ENCODE measurements at places on chromosomes 7 and 10. TPM values are rescaled to one million over a fixed set of nuclear protein-coding genes. Genes with fewer than 3 reads are reported as not detected.
A peak's percentile ranks its signal among the peaks of the same experiment; 100 is the strongest.

DNA sequence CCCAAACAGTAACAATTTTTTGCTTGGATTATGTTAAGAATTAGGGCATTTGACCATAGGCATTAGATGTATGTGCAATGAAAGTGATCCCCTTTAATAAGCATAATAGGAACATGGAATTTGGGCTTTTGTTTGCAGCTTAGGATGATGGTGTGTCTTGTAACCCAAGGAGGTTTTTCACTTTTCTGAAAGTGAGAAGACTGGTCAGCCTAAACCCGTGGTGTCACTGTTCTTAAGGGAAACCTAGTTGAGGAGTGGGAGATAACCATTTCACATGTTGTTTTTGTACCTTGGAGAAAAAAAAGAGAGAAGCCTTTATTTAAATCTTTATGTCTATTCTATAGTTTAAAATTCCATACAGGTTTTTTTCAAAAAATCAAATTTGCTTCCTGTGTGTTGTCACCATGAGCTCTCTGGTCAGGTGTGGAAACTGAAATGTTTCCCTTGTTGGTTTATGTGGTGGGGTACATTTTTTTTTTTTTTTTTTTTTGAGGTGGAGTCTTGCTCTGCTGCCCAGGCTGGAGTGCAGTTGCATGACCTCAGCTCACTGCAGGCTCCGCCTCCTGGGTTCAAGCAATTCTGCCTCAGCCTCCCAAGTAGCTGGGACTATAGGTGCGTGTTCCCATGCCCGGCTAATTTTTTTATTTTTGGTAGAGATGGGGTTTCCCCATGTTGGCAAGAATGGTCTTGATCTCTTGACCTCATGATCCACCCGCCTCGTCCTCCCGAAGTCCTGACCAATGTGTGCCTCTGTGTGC lies 7.7 kb downstream of the CCM2 start:
- peaks cover 60% of the 10 kb centered on the region for H3K4me1 ChIP-seq
- peak overlapping the region; percentile 40 for H3K27ac ChIP-seq
- H3K27me3 ChIP-seq: no peaks in the 10 kb centered on the region
- no peak overlapping the region for H3K4me3 ChIP-seq
- H3K36me3 ChIP-seq: peaks cover 51% of the 10 kb centered on the region
- DNase-seq: peak; percentile 27

DNA sequence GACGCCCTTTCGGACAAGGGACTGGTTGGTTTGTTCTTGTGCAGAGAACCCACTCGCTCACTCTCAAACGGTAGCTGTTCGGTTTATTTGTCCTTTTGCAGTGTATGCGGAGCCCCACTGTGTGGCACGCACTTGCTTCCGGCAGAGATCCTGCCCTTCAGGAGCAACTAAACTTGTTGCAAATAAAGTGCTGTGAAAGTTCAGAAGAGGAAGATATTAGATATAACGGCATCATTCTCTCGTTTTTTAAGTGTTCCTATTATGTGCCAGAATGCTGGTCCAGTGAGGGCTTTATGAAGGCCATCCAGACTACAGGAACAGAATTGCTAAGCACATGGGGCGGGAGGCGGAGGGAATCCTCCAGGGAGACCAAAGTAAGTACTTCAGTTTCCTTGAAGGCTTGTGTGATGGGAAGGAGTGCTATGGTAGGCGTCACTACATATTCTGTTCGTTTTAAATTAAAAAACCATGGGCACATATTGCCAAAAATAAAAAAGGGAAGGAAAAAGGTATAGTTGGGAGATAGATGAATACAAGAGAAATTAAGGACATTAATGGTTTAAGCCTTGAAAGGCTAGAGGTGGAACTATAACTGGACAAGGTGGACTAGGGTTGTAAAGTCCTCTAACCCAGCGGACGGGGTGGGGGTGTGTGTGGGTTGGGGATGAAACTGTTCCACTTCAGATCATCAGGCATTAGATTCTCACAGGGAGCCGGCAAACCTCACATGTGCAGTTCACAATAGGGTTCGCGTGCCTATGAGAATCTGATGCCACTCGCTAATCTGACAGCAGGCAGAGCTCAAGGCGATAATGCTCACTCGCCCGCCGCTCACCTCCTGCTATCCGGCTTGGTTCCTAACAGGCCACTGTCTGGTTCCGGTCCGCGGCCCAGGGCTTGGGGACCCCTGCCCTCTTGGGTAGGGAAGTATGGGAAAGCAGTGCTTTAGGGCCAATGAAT lies 704 bp upstream of the ERLIN1 start:
- peaks cover 66% of the 10 kb centered on the region for H3K36me3 ChIP-seq
- H3K4me1 ChIP-seq: peaks cover 46% of the 10 kb centered on the region
- H3K27ac ChIP-seq: peak overlapping the region; percentile 93
- H3K4me3 ChIP-seq: peak overlapping the region; percentile 91

DNA sequence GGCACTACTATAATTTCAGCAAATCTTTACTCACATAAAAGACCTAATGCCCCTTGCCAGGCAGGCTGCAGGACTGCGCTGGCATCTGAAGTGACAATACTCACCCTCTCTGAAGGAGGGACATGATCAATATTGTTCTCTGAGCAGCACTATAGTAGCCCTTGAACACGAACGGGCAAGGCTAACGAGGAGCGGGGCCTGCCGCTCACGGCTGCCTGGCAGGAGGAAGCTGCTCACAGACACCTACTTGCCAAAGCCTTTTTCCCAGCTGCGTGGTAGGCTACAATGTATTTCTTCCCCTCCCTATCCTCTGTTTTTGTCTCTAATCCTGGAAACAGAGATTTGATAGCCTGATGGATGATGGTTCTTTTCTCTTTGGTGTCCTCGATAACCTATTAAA lies 19.9 kb downstream of the PUS7 start:
- H3K4me3 ChIP-seq: no peak overlapping the region
- H3K4me1 ChIP-seq: no peaks in the 10 kb centered on the region
- H3K27ac ChIP-seq: no peak overlapping the region
- DNase-seq: no peak
- H3K36me3 ChIP-seq: peaks cover 42% of the 10 kb centered on the region
- H3K27me3 ChIP-seq: no peaks in the 10 kb centered on the region

DNA sequence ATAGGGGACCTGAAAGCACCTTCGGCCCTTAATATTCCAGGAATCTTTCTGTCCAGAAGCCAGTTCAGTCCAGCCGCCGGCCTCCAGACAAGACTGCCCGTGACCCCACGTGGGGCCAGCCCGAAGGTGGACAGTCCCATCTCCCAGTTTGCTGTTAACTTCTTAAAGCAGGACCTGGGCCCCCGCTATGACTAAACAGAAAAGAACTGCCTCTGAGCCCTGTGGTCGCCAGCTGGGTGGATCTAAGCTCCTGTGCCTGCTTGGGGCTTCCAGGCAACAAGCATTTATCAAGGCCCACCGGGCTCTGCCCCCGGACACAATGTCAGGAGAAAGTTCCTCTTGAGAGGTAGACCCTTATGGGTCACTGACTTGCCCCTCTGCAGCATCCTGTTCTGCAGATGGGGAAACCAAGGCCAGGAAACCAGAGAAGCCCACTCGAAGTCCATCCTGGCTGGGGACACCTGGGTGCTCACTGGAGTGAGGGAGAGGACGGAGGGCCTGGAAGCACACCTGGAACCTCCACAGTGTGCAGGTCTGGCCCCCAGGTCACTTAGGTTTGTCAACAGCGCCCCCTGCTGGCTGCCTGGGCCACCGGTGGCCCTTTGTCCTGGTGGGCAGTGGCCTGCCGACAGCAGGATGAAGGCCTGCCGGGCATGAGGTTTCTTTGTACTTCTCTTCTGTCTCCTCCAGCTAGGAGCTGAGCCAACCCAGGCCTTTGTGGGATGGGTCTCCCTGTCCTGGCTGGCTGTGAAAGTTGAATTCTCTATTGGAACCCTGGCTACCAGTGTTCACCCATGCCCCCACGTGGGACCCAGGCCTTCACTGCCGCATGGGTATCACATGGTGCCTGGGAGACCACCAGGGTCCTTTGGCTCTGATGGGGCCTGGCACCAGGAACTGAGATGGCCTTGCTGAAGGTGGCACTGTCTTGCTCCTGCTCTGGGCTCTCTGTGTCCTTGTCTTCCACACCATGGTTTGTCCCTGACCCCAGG lies 128.0 kb downstream of the ZMIZ1 start:
- DNase-seq: peak; percentile 80
- H3K4me3 ChIP-seq: no peak overlapping the region
- H3K27me3 ChIP-seq: no peaks in the 10 kb centered on the region
- no peaks in the 10 kb centered on the region for H3K36me3 ChIP-seq
- peaks cover 4% of the 10 kb centered on the region for H3K4me1 ChIP-seq

DNA sequence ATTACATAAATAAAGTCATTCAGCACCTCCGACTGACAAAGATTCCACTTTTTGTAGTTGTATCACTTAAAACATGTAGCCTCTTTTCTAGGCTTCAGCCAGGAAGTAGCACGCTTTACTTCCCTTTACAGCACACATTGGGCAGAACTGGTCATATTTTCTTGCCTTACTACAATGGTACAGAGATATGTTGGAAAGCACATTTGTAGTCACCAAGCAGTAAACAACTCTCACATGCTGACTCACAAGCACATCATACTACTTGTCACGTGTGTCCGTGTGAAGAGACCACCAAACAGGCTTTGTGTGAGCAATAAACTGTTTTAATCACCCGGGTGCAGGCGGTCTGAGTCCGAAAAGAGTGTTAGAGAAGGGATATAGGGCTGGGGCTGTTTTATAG lies 1071.8 kb downstream of the DNAJB9 start:
- H3K4me3 ChIP-seq: no peak overlapping the region
- no peak for DNase-seq
- H3K36me3 ChIP-seq: no peaks in the 10 kb centered on the region
- no peaks in the 10 kb centered on the region for H3K4me1 ChIP-seq

Gene EPO
- total RNA-seq: not detected

Measured in activated CD8-positive, alpha-beta T cell treated with anti-CD3 and anti-CD28 coated beads for 36 hours (primary cell).